B cell (primary cell): ENCODE measurements at places on chromosomes 2 and 18.

DNA sequence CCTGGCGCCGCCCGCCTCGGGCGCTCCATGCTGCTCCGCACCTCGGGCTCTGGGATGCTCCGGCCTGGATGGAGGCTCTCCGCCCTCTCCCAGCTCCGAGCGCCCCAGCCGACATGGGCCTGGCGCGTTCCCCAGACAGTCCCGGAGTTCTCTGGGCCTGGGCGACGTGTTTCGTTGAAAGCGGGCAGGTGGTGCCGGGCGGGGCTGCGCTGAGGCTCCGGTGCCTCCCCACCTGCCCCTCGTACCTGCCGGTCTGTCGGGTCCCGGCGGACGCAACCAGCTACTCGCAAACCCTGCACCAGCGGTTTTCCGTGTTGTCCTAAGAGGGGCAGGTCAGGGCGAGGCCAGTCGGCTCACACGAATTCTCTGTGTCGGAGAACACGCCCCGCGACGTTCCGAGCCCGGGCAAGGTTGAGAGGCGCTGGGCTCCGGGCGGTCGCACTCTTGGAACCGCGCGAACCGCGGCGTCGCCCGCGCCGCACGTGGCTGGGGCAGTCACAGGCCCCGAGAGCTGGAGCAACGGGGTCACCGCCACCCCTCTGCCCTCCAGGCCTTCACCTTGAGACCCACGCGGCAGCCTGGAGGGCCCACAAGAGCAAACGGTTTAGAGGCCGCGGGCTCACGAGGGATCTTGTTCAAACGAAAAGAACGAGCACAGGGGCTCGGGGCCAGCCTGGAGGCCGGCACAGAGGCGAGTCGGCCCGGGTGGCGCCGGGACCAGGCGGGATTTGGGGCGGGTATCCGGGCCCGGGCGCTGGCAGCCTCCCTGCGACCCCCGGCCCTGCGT, 4.2 kb upstream of the SIX2 start:
- no peak for DNase-seq

GRCh38 chr2:149528983-149529382, 58.6 kb downstream of the MMADHC start:
- DNase-seq: no peak

DNA sequence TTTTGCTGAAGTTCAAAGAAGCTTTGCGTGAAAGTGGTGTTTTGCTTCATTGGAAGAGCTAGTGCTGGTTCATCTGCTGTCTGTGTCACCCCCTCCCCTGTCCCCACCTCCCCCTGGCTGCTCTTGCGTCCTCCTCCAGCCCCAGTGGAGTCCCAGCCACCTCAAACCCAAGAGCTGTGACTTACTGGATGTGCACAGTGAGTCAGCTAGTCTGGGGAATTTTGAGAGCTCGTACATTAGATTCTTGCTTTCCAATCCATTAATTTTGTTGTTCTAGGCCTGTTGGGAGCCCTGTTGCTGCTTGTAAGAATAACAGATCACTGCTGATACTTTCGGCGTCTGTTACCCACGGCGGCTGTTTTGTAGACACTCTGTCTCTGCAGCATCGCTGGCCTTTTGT, 412.1 kb downstream of the TSN start:
- DNase-seq: no peak

GRCh38 chr2:37321029-37321682, 3.5 kb downstream of the PRKD3 start:
- peak; percentile 29 for DNase-seq

- DNase-seq: no peak
These were observed 55.4 kb upstream of the SMAD2 start for GRCh38 chr18:47985866-47986265.

GRCh38 chr2:73176205-73176880, 26.0 kb upstream of the NOTO start:
- peak; percentile 61 for DNase-seq

DNA sequence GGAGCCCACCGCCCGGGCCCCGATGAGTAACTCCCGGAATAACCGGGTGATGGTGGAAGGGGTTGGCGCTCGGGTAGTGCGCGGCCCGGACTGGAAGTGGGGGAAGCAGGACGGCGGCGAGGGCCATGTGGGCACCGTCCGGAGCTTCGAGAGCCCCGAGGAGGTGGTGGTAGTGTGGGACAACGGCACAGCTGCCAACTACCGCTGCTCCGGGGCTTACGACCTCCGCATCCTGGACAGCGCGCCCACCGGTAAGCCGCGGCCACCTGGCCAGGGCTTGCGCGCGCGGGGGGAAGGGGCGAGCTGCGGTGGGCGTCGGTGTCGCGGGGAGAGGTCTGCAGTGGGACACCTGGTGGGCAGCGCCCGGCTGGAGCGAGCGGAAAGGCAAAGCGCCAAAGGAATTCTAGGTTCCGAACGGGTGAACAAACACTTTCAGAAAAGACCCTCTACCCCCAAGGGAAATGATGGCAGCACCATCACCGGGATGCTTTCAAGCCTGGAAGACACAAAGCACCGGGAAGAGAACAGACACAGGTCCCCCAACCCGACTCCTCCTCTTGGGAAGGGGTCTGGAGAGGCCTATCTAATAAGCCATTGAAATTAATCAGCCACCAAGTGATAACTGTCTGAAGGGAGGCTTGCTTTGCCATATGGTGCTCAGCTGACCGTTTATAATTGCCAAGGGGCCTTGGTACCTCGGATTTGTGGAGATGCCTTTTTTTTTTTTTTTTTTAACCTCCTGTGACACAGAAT, 1.1 kb downstream of the MIB1 start:
- DNase-seq: no peak

- DNase-seq: no peak
These were observed 44.2 kb upstream of the DSC1 start for GRCh38 chr18:31206787-31207381.

DNA sequence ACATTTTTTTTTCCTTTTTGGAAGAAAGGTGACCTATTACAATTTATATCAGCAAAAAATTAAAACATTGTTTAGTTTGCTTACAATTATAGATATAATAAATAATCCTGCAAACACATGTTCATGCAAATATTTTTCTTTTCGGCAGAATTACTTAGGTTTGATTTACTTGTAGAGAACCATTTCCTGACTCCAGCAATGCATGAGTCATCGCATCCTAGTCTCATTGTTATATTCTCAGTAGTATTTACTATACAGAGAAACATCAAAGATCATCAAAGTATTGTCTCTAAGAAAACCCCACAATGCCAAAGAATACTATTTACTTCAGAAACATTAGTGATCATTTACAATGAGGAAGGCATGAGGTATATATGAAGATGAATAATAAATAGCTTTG, 40.4 kb upstream of the MTIF2 start:
- no peak for DNase-seq

GRCh38 chr2:55947752-55948151, 24.2 kb upstream of the EFEMP1 start:
- no peak for DNase-seq
